Vagina (tissue), 2 donors: ENCODE measurements at places on chromosomes 5 and 9.

GRCh38 chr5:154275566-154275965 is 85.0 kb downstream of the GALNT10 start:
- DNase-seq = peak; percentile 60

DNA sequence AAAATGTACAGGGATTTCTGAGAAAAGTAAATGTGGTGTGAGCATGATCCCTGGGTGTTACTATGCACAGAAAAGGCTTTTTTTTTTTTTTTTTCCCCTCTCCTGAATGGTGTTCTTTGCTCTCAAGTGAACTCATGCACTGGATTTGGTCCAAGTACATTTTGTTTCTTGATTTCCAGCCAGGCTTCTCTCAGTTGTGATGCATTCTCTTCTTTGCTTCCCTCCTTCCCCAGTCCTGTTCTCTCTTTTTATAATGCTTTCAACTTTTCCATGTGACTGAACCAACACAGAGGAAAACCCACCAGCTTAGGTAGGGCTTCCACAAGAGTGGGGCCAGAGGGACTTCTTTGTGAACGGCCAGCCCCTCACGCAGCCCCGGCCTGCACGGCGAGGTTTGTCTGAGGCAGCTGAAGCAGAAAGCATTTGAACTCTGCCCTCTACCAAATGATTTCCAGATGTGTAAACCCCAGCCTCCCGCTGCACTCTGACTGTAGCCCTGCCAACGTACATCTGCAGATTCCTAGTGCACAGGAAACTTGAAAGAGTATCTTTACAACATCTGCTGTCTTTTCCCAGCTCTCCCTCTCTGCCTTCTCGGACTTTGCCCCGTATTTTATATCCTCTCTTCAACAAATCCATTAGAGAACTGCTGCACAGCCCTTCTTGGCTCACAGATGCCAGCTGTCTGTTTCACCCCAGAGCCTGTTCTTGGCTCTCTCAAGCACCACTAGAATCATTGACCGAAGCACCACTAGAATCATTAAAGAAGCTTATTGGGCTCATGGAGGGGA is 71.8 kb upstream of the CD180 start:
- DNase-seq = no peak

- no peak for DNase-seq
Measured at GRCh38 chr9:98960409-98960808, 16.7 kb downstream of the COL15A1 start.

DNA sequence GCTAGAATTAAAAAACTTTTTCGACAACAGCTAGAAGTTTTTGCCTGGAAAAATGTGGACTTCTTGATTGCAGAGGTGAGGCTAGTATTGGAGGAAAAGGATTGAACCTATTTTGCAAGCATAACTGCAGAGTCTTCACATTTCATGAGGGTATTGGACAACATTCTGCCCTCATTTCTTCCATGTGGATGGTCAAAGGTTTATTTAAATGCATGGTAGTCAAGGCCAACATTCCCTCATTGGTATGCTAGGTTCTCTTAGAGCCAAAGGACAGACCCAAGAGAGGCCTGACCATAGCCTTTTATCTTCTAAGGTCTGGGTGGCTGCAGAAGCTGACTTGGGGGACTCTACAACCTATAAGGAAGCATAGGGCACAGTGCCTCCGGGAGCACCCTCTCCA is 11.2 kb downstream of the BHMT2 start:
- DNase-seq = no peak

DNA sequence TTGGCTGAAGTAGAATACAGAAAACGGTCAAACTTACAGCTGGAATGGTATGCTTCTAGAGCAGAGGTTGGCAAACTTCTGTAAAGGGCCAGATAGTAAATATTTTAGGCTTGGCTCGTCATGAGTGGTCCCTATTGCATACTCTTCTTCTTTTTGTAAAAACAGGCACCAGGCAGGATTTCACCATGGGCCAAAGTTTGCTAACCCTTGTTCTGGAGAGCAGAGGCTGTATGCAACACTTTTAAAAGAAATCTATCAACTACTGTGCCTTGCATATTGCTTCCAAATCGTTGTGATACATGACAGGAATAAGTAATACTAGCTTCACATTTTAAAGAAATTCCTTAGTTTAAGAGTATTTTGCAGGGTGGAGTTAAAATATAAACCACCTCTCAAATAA is 15.6 kb upstream of the COL23A1 start:
- DNase-seq = no peak

- DNase-seq = no peak
Measured at GRCh38 chr5:69261034-69261433, 26.3 kb downstream of the CDK7 start.

GRCh38 chr5:89110916-89111646 is 228.1 kb upstream of the MEF2C start:
- DNase-seq = no peak

- DNase-seq = peak; percentile 70
Measured at GRCh38 chr5:135697959-135698345, 119.2 kb upstream of the CXCL14 start.

- DNase-seq = no peak
Measured at GRCh38 chr9:131503626-131504465, 1.1 kb downstream of the POMT1 start.

DNA sequence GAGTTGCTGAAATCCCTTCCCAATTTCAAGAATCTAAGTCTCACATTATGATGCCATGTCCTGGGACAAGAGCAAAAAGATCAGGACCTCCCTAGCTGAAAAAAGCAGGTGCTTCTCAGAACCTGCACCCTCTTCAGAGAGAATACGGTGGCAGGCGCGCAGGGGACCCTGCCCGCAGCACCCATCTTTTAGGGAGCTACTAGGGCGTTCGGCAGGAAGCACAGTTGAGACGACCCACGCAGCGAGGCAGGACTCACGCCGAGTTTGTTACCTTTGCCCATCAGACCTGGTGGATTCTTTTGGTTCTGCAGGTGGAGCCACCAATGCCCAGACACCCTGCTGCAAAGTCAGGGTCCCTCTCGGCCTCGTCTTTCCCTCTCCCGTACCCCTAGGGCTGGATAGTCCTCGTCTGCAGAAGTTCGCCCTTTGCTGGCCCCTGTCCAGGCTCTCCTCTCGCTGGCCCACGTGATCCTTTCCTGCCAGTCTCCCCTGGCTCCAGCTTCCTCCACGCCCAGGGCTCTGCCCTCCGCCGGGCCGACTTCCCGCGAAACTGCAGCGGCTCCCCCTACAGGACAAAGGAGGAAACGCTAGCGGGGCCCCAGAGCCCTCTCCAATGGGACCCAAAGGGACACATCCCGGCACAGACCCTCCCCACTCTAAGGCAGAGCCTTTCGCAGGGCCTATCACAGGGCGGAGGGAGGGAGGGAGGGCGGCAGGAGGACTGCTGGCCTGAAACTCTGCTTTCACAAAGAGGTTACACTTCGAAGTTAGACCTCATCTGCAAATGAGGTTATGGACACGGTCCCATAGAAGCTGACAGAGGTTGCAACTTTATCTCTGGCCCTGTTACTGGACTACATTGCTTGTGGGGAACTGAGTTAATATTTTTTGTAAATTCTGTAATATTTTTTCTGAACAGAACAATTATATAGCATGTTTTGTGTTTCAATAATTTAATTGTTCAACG is 28.8 kb downstream of the TMEM174 start:
- no peak for DNase-seq

GRCh38 chr5:161134956-161135355 is 282.9 kb upstream of the ATP10B start:
- no peak for DNase-seq

GRCh38 chr9:72173080-72173479 is 23.8 kb downstream of the GDA start:
- no peak for DNase-seq

DNA sequence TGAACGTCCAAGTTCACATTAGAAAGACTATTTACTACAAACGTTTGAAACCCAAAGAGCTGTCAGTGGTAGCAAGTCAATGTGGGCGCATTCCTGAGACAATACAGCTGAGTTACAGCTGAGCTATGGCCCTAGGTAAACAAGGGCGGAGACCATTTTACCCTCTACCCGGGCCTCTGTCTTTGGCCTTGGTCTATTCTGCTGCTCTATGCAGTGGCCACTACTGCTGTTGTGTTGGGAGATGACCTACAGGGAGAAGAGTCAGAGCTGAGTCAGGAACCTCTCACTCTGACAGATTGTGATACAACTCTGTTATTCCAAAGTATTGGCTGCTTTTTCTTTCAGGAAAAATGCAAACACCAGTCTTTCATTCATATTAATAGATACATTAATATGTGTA is 700.6 kb downstream of the SEMA5A start:
- no peak for DNase-seq

DNA sequence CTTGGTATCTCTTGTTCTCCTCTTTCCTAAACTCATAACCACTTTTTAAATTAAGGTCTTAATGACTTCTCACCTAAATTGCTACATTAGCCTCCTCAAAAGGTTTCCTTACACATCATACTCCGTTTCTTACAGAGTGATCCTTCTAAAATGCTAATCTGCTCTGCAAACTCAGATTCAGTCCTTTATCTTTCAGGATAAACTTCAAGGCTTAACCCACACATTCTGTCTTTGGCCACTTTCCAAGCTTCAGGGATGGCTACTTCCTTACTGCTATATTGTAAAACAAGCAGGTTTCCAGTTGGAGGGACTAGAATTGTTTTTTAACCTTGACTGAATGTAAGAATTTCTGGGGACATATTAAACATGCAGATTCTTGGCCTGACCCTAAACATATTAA is 105.5 kb upstream of the CHD1 start:
- no peak for DNase-seq

DNA sequence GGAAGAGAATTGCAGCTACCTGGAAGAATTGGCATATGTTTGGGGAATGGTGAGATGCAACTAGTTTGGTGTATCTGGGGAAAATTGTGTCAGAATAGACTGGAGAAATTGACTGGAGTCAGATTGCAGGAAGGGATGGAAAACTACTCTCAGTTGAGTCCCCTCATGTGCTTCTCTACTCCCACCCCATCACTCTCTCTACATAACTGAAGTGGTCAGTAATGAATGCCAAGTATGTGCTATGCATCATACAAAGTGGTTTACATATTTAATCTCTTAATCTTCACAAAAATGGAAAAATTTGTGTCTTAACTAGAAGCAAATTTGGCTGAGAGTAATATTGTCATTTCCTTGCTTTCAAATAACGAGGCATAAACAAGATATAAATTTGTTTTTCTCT is 146.4 kb upstream of the TNC start:
- DNase-seq = no peak

DNA sequence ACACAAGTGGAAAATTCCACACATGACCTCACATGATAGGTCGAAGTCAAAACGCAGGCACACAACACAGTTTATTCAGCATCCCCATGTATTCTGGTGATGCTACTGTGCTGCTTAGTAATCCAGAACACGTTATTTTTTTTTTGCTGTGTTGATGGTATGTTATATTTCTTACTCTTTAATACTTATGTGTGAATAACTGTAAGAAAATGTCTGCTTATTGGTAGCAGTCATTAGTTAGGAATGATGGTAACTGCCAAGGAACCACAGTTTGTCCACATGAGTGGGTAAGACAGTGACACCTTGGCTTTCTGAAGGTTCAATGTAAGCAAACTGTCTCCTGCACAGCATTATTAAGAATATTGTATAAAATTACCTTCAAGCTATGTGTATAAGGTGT is 107.7 kb upstream of the DAPK1 start:
- no peak for DNase-seq

GRCh38 chr5:45089870-45090269 is 281.1 kb downstream of the MRPS30 start:
- no peak for DNase-seq

DNA sequence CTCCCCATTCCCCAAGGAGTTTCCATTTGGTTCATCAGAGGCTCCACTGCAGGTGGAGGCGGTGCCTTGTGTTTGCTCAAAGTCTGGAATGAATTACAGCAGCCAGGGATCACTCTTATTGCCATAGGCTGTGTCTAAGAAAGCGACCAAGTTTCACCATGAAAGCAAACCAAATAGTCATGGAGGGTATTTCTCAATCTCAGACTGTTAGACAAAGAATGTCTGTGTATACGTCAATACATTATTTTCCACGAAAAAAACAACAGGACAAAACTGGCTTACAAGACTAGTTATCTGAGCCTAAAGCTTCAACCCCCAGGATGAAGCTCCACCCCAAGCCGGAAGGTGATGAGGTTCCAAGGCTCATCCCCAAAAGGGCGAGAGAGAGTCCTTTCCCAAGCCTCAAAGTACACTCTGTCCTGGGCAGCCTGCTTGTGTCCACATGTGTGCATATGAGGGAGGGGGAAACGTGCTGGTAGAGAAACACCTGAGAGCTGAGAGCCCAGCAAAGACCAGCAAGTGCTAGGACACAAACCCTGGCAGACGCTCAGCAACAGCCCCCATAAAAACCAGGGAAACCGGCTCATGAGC is 4.3 kb downstream of the B4GALT1 start:
- DNase-seq = peak; percentile 95

DNA sequence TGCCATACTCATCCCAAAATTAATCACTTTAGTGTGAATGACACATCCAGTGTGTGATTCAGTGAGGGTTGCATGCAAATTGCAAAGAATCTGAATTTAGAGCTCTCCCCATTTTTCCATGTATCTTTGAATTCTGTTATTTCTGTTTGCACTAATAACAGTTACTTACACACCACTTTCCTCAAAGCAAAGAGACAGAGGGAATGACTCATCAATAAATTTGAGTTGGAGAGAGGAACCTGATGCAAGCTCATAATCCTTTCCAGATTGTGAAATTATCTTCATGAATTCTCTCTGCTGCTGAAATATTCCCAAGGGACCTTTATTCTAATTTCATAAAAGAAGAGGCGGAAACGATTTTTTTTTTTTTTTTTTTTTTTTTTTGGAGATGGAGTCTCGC is 204.8 kb downstream of the CDH9 start:
- DNase-seq = no peak

DNA sequence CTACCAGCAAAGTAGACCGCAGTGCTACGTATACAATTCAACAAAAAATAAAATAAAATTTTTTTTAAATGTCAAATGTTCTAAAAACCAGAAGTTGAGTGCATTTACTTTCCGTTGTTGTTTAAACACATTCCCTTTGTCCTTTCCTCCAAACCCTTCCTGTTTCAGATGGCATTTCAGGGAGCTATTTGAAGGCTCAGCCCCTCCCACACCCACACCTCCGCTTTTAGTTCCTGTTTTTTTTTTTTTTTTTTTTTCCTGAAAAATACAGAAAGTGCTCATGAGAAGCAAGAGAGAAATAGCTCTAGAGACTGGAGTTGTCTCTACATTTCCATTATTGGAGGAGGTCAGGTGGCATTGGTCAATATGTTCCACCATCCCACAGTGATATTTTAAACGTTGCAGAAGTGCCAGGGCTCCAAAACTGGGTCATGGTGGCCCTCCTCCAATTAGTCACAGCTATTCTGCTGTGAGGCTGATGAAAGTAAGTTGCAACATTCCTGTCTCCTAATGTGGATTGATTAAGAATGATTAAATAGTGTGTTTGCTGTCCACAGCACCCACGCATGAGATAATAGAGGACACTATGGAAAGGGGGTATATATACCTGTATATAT is 106.9 kb downstream of the GABRG2 start:
- no peak for DNase-seq

GRCh38 chr5:132204371-132205135 is 23.1 kb downstream of the P4HA2 start:
- peak; percentile 79 for DNase-seq

- DNase-seq = no peak
Measured at GRCh38 chr9:95992536-95992935, 117.0 kb downstream of the ERCC6L2 start.

- no peak for DNase-seq
Measured at GRCh38 chr9:129752900-129753729, at the start of gene PTGES. Gene PTGES (minus strand): TSS chr9:129753042. CDS start chr9:129753012, 30 bp downstream.

GRCh38 chr5:54867310-54867944 is 118.0 kb downstream of the ESM1 start:
- DNase-seq = no peak
